ENCODE measurements at places on chromosomes 7 and 10.

GRCh38 chr10:88831709-88832108 lies 19.9 kb downstream of the ANKRD22 start:
- no peak for DNase-seq

DNA sequence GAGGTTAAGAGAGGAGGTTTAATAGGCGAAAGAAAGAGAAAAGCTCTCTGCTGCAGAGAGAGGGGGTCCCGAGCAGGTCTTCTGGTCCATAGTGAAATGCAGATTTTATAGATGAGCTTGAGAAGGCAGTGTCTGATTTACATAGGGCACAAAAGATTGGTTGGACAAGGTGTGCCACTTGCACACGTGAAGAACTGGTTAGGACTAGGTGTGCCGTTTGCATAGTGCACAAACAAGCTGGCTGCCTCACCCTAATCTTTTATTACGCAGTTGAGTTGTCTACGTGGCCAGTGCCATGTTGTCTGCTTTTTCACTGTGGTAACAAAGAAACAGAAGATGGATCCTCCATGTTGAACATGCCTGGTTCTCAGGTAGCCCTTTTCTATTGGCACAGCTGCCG lies 82.6 kb downstream of the AMPH start:
- no peak for DNase-seq

DNA sequence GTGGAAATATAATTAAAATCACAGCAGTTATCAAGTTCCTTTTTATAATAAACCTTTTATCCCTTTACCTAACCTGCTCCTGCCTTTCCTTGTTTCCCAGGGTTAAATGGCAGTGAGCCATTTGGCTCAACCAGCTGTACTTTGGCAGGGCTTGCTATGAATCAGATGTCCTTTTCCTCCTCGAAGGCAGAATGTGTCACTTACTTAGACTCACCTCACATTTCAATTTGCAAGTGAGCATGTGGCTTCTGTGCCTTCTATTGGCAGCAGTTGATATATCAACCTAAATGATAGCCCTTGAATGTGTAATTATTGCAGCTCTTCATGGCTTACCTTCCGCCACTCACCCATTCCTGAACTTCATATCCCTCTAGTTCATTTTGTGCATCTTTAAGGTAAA lies 301.7 kb downstream of the CSTF2T start:
- DNase-seq: peak; percentile 33

DNA sequence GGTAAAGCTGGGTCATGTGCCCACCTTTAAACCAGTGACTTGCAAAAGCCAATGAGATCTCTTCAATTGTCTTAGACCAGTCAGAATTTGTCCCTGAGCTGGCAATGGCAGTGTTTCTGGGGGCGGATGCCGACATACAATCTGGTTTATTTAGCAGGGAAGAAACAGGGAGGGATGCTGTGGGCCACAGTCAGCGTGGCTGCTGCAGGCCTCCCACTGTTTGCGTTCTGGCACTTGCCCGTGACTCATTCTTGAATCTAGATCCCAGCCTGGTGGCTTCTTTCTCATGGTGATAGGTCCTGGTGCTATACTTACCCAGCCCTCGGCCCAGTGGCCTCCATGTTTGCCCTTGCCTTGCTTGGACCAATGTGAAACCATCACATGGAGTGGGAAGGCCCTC lies 3.1 kb upstream of the CPA1 start:
- DNase-seq: no peak

- no peak for DNase-seq
Measured at GRCh38 chr7:50068850-50069551, 24.0 kb downstream of the ZPBP start.

All from NCI-H2081 treated with DMSO at 0.1 percent for 48 hours (cell line).